ENCODE measurements at places on chromosomes 6 and 20. TPM values are rescaled to one million over a fixed set of nuclear protein-coding genes. Genes with fewer than 3 reads are reported as not detected.

DNA sequence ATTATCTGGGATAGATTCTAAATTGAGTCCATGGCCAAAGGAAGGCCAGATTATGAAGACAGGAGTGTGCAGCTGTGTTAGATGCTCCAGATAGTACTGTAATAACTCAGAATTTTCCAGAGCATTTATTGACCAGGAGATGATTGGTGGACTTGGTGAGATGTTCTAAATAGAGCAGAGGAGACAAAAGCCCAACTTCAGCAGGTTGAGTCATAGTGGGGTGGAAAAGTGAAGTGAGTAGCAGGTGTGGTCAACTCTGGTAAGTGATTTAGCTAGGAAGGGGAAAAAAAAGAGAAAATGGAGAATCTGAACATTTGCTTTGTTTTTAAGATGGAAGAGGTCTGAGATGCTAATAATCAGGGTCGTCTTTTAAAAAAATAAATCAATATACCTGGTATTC is 227.4 kb downstream of the TMEM200A start:
- DNase-seq, result no peak

- peak; percentile 69 for DNase-seq
Observed at GRCh38 chr6:44253307-44254101, 3.8 kb downstream of the SLC35B2 start.

GRCh38 chr6:91081452-91082067 is 494.7 kb upstream of the MAP3K7 start:
- DNase-seq, result no peak

DNA sequence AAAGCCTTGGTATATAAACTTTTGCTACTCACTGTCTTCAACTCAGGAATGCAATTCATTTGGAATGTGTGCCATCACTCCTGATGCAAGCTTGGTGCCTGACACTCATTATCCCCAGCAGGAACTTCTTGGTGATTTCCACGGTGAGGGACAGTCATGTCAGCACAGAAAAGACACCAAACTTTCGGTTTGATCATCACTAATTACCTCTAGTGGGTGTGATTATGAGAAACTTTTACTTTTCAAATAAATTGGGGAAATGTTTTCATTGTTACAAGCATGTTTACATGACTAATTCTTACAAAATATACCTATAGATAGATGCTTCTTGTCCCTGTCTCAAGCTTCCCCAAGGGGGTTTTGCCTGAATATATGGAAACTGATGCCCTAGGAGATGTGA is 40.9 kb downstream of the RPP40 start:
- DNase-seq, result no peak

GRCh38 chr20:29497261-29497671 is 1760.2 kb upstream of the DEFB115 start:
- DNase-seq, result peak; percentile 77

- DNase-seq, result no peak
Observed at GRCh38 chr6:16602035-16602434, 159.2 kb downstream of the ATXN1 start.

DNA sequence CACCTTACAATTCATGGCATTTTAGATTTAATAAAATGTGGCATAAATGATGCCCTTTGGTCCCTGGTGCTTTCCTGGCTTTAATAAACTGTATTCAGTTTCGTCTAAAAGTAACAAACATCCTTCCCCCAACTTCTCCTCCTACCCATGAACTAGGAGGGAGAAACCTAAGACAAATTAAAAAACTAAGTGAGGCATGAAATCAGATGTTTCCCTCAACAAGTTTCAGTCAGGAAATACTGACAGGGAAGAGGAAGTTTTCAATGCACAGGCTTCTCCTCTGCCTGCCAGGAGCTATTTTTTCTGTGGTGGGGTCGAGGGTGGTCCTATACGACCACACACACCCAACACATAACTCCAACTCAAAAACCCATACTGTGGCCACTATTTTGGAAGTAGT is 10.0 kb downstream of the HBS1L start:
- no peak for DNase-seq

- DNase-seq, result no peak
Observed at GRCh38 chr6:17237246-17237645, 43.9 kb upstream of the RBM24 start.

- DNase-seq, result no peak
Observed at GRCh38 chr6:80508885-80509630, 402.6 kb downstream of the BCKDHB start.

DNA sequence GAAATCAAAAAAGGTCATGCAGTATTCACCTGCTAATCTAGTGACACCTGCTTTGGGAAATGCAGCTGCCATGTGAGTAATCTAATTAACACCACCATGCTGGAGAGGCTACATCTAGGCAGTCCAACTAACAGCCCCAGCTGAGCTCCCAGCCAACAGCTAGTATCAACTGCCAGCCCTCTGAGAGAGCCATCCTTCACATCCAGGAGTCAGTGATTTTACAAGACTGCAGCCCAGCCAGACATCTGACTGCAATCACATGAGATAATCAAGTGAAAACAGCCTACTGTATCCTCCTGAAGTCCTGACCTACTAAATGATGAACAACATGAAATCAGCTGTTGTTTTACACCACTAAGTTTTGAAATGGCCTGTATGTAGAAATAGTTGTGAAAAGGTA is 298.4 kb downstream of the TRDN start:
- DNase-seq, result no peak

GRCh38 chr6:156585859-156586258 is 191.3 kb upstream of the ARID1B start:
- DNase-seq, result no peak

DNA sequence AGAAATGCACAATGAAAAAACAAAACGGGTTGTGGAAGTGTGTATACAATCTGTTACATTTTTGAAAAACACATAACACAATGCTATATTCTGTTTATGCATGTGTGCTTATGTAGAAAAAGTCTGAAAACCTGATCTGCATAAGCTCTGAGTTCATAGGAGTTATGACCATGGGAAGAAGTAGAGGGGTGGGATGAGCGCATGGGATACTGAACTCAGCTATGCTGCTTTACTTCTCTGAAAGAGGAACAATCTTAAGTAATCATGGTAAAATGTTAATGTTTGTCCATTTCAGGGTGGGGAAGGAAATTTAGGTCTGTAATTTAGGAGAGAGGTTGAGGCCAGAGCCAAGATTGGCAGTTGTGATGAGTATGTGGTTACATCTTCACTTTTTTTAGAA is 126.8 kb downstream of the MTHFD1L start:
- no peak for DNase-seq

DNA sequence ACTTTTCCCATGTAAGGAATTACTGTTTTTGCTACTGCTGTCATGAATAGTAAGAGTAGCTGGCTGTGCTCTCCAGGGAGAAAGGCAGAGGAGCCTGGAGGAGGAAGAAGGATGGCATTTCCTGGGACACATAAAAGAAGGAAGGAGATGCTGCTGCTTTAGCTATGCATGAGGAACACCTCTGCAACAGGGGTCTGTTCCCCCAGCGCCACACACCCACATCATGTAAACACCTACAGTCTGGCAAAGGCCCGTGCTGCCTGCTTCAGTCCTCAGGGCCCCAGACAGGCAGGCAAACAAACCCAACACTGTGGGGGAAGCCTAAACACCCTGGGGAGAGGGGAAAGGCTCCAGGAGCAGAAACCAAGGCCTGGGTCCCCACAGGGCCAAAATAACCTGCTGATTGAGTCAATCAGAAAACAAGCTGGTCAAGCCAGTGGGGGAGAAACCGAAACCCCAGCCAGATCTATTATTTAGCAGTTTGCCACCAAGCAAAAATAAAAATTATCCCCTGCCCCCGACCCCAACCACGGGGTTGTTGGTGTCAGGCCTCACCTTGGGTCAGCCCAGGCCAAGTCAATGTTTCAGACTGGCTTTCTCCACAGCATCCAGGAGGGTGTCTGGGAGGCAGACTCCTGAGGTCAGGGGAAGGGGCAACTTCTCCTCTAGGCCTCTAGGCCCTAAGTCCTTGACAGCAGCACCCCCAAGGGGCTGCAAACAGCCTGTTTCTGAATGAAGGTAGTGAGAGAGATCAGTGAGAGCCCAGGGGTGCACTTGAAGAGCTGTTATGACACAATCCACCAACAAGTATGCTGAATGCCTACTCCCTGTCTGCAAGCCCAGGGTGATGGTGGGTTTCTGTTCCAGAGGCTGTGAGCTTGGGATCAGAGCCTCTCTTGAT is 34.6 kb upstream of the SCUBE3 start:
- DNase-seq, result peak; percentile 28

DNA sequence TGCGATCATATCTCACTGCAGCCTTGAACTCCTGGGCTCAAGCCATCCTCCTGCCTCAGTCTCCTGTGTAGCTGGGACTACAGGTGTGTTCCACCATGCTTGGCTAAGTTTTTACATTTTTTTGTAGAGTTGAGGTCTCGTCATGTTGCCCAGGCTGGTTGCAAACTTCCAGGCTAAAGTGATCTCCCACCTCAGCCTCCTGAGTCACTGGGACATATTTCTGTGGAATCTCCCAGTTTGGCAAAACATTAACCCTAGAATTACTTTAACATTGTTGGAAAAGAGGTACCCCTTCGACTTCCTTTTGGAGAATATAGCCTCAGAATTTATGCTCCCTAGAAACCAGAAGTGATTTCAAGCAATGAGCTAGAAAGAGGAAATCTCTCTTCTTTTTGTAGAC is 57.2 kb downstream of the SHLD1 start:
- DNase-seq, result no peak

The ZNF337 gene
- 10.1 TPM for total RNA-seq

The HDGFL1 gene
- not detected for total RNA-seq

The HEY2 gene
- total RNA-seq, result 11.3 TPM

The PRL gene
- total RNA-seq, result not detected

The TGM3 gene
- not detected for total RNA-seq

The LST1 gene
- 24.8 TPM for total RNA-seq
